ENCODE measurements at places on chromosomes 12 and 14.
A peak's percentile ranks its signal among the peaks of the same experiment; 100 is the strongest.

DNA sequence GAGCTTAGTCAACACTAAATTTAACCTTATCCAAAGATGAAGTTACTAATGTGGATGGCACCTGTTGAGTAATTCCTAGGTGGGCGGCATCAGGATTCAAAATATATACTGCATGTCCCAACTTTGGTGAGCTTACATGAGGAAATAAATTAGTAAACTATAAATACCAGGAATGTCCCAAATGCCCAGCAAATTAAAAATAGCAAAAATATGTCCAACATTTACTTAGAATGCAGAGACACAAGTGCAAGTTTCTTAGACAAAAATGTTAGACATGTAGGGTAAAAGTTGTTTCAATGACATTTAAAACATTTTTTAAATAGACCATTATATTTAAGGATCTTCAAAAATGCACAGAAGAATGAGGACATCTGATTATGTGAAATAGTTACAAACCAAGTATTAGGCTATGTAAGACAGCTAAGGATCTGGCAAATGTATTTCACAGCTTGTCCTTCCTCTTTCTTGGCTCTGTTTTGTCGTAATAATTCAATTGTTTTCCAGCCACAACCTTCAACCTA is 115.9 kb downstream of the NAV3 start:
- no peak for DNase-seq

DNA sequence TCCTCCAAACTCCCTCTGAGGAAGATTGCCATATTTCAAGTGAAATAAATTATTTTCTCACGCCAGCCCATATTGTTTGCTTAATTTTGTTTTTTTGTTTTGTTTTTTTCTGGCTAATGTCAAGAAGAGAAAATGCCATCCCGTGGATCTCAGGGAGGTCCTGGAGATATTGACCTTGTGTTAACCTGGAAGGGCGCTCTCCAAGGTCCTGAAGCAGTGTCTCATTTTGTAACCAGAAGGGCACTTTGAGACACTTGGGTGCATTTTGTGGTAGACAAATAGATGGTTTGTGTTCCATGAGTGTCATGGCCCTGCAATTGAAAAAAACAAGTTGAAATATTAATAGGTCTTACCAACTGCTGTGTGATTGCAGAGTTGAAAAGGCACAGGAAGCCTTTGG is 268.9 kb downstream of the SUDS3 start:
- peak; percentile 24 for DNase-seq

DNA sequence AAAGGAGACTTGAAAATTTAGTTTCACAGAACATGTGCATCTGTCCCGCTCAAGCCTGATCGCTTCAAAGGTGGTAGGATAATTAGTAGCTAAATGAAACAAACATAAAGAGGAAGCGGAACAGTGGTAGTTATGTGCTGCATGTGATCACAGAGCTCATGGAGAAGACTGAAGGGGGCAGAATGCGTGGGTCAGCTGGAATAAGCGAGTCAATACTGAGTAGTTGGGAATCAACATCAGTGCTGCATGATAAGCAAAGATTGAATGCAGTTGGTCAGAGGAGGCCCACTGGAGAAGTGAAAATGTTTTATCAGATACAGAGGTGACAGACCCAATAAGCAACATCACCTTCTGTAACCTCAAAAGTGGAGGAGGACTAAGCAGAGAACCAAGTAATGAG is 95.1 kb upstream of the RFX4 start:
- no peak for DNase-seq

DNA sequence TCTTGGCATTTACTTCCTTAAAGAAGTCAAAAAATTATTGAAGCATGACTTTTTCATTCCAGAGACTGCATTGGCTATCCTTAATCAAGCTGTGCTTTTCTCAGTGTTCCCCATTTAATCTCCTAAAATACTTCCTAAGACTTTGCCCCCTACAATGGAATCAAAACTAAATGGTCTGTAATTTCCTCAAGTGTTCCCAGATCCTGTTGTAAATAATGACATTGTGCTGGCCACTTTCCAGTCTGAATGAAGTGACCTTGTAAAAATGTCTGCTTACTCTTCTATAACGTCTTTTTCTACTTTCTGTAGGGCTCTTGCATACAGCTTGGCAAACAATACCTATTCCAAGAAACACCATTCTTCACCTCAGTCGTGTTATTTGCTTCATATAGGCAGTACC is 45.3 kb upstream of the MBIP start:
- no peak for DNase-seq

DNA sequence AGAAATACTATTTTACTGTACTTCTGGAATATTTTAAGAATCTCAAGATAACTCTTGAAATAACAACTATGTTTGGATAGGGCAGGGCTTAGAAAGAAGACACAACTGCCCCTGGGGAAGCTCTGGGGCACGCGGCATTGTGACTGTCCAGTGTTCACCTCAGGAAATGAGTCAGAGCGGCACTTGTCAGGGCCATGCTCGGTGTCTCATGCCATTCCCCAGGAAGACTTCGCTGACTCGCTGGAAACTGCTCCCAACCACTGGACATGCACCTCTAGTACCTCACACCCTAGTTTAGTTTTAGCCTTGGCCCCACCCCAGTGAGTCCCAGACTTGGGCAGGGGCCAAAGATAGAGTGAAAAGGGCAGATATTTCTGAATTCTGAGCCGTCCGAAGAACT is 192.0 kb downstream of the TTC7B start:
- no peak for DNase-seq

DNA sequence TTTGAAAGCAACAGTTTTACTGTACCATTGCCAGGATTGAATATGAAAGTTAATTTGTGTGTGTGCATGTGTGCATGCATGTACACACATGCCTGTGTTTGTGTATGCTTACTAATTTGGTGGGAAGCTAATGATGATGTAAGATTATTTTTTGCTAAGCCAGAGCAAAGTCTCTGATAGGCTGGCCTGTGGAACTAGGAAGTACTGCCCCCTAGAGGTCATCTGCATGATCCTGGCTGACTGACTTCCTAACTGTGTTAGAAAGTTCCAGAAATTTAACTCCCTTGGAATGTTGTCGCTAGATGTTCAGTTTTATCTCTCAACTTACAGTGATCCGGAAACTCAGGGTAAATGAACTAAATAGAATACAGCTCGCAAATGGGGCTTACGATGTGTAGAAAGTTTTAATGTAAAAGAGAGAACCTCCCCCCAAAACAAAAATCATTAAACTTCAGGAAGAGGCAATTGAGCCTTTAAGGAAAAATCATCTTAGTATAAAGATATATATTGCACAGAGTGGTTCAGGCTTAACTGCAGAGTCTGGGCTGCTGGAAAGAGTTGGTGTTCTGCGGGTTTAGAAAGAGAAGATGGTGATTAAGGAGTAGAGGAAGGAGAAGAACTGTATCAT is 34.3 kb upstream of the SLC38A1 start:
- peak; percentile 59 for DNase-seq

- peak; percentile 38 for DNase-seq
Measured at GRCh38 chr12:108214486-108214885, 85.4 kb downstream of the WSCD2 start.

GRCh38 chr14:81276073-81277069 is 55.6 kb upstream of the GTF2A1 start:
- no peak for DNase-seq

DNA sequence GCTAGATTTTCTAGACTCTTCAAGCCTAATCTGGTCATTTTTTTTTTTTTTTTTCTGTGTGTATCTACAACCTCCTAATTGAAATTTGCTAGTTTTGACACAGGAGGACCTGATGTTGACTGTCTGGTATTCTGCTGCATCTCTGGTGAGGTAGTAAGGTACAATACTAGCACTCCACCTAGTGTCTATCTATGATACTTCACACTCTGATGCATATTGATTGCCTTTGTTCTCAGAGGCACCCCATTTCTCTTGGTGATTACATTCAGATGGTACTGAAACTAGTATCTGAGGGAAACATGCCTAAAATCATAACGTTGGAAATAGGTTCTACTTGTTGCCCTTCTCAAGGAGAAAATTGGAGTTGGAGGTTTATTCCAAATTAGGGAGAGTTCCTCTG is 930.5 kb upstream of the NOVA1 start:
- no peak for DNase-seq

DNA sequence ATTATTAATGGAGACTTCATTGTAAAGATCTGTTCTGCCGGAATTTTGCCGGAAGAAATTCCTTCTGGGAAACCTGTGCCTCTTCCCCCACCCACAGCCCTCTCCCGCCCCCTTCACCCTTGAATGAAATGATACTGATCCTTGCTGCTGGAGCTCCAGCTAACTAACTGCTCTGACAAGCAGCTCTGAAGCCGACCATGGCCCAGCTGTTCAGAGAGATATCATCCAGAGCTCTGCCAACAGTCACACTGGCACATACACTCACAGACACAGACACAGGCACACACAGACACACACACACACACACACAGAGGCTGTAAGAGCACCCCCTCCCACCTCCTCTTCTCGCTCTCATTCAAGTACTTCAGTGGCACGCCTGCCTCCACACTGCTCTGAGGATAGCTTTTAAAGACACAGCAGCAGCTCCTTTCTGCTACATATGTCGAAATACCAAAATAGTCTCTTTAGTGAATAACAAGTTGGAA is 88.6 kb downstream of the R3HDM2 start:
- DNase-seq = peak; percentile 11

DNA sequence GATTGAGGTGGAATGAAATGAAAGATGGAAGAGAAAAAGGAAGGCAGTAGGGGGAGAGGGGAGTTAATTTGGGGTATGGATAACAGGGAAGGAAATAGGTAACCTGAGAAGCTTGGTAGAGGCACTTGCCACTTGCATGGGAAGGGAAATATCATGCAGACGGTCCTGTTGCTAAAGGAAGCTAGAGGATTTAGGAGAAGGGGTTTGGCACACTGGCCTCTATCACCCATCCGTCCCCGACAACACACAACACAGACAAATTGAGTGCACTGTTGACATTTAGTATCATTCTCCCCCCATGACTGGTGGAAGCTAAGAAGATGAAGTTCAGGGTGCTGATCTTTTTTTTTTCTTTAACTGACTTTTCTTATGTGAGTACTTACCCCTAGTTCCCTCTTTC is 2.0 kb downstream of the OR10AD1 start:
- no peak for DNase-seq
